Spleen (tissue), 13 donors: ENCODE measurements at places on chromosomes 11 and 22. TPM values are rescaled to one million over a fixed set of nuclear protein-coding genes. Genes with fewer than 3 reads are reported as not detected.
A peak's percentile ranks its signal among the peaks of the same experiment; 100 is the strongest.

IRF7 gene
- 85.3 TPM for total RNA-seq

JOSD1 gene
- total RNA-seq = 28.5 TPM

HORMAD2 gene
- not detected for total RNA-seq

EMID1 gene
- total RNA-seq = 54.9 TPM

DNA sequence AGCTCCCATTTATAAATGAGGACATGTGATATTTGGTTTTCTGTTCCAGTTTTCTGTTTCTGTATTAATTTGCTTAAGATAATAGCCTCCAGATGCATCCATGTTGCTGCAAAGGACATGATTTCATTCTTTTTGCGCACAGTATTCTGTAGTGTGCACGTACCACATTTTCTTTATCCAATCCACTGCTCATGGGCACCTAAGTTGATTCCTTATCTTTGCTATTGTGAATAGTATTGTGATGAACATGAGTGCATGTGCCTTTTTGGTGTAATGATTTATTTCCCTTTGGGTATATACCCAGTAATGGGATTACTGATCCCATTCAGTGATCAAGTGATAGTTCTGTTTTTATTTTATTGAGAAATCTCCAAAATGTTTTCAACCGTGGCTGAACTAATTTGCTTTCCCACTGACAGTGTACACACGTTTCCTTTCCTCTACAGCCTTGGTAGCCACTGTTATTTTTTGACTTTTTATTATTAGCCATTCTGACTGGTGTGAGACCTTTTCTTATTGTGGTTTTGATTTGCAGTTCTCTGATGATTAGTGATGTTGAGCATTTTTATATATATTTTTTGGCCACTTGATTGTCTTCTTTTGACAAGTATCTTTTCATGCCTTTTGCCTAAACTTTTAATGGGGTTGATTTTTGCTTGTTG is 226.0 kb upstream of the ANO3 start:
- H3K27me3 ChIP-seq = no peaks in the 10 kb centered on the region
- no peak for DNase-seq
- H3K27ac ChIP-seq = no peak overlapping the region

DNA sequence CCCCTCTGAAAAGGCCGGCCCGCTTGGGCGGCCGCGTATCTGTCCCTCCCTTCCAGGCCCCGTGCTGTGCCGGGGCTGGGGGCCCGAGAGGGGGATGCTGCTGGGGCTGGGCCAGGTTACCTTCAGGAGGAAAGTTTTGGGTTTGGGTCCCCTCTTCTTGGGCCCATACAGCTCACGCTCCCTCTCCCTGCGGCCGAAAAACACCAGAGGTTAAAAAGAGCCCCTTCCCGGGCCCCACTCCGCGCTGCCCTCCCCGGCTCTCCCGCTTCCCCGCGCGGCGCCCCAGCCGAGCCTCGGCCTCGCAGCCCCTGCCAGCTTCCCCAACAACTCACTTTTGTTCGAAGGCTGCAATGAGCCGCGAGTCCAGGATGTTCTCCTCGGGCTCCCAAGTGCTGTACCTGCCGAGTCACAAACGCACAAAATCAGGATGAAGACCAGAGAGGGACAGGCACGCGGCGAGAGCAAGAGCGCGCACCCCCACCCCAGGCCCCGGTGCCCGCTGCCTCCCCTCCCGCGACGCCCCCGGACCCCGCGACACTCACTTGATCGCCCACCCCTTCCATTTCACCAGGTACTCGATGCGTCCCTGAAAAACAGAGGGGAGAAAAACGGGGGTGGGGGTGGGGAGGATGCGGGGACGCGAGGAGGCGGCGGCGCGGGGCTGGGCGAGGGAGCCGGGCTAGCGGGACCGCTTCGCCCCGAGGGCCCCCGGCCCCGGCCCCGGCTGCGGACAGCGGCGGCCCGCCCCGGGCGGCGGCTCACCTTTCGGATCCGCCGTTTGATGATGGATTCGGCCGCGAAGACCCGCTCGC is 450 bp downstream of the CBX6 start:
- peaks cover 43% of the 10 kb centered on the region for H3K4me1 ChIP-seq
- DNase-seq = peak; percentile 85
- peaks cover 9% of the 10 kb centered on the region for H3K36me3 ChIP-seq
- H3K27me3 ChIP-seq = no peaks in the 10 kb centered on the region
- peak overlapping the region; percentile 91 for H3K4me3 ChIP-seq

DNA sequence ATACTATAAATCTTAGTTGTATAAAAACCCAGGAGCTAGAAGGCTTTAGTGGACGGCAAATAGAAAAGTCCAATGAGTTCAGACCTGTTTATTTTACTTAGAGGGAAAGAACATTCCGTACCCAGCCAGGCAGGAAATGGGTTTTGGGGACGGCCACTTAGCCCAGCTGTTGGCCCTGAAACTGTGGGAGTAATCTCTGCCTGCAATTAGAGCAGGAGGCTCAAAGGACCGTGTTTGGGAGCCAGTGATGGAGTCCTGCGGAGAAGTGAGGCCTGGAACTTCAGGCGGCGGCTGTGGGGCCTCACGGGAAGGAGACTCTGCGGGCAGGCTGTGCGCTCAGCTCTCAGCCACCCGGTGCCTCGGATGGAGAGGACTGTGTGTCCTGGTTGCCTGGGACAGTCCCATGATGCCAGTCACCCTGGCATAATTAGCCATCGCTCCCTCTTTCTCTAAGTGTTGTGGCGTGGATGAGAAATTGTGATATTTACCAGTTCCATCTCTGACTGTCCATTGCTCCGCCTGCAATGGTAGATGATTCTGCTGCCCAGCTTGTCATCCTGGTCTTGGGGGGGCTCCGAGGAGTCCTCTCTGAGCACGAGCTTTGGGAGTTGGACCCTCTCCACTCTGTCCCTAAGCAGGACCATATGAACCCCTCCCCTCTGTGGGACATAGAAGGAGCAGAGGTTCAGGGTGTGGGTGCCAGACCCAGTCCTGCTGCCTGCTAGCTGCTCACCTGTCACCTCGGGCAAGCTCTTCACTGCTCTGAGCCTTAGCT is 530.3 kb downstream of the TBC1D22A start:
- peak overlapping the region; percentile 78 for H3K27ac ChIP-seq
- H3K36me3 ChIP-seq = no peaks in the 10 kb centered on the region
- peaks cover 10% of the 10 kb centered on the region for H3K27me3 ChIP-seq
- H3K4me3 ChIP-seq = no peak overlapping the region

- H3K27me3 ChIP-seq = no peaks in the 10 kb centered on the region
- no peak overlapping the region for H3K27ac ChIP-seq
- no peaks in the 10 kb centered on the region for H3K4me1 ChIP-seq
These were observed 15.7 kb downstream of the CAT start for GRCh38 chr11:34454308-34455032.

- H3K27me3 ChIP-seq = no peaks in the 10 kb centered on the region
- no peaks in the 10 kb centered on the region for H3K36me3 ChIP-seq
- H3K27ac ChIP-seq = no peak overlapping the region
- H3K4me1 ChIP-seq = no peaks in the 10 kb centered on the region
These were observed 814.8 kb downstream of the BRD1 start for GRCh38 chr22:49012712-49013395.

DNA sequence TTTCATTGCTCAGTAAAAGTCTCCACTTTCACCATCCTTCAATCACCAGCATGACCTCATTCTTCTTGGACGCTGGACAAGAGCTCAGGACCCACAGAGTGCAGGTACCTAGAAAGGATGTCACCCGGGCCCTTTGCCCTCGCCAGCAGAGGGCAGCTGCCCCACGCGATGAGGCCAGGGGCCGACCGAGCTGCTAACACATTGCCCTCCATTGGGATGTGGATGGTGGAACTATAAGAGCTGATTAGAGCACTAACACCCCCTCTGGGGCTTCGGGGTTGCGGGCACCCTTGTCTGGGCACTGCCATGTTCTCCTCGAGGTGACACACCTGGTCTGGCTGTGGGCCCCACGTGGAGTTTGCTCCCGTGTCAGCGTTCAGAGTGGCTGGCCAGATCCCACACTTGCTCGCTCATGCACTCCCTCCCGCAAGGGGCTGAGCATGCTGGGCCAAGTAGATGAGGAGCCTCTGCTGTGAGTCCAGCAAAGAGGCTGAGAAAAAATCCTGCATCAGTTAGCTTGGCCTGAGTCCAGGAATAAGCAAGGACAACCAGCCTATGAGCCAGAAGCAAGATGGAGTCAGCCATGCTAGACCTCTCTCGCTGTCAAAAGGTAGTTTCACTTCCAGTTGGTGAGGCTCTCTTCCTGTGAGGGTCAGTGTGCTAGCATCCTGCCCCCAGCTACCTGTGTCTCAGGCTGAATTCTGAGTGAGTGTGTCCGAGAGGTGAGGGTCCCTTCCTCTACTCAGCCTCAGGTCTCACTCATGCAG is 9.8 kb downstream of the KRTAP5-6 start:
- no peak overlapping the region for H3K4me3 ChIP-seq
- no peak overlapping the region for H3K27ac ChIP-seq
- H3K36me3 ChIP-seq = no peaks in the 10 kb centered on the region
- peak; percentile 76 for DNase-seq
- peaks cover 7% of the 10 kb centered on the region for H3K4me1 ChIP-seq

DNA sequence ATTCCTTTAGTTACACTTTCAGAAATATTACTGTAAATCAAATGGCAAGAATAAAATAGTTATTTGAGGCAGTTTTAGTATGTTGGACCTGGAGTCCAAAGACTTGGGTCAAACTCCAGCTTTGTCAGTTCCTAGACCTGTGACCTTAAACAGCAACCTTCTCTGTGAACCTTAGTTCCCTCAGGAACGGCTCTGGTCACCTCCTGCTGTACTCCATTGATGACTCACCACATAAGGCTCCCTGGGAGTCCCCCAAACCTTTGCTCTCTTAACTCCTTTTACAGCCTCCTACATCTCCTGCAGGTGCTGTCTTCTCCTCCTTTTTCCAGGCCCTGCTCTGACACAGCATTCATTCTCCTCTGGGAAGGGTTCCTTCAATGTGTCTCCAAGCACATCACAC is 29.1 kb downstream of the LIMK2 start:
- no peak overlapping the region for H3K27ac ChIP-seq
- no peaks in the 10 kb centered on the region for H3K27me3 ChIP-seq
- no peak for DNase-seq
- no peak overlapping the region for H3K4me3 ChIP-seq
- peaks cover 37% of the 10 kb centered on the region for H3K4me1 ChIP-seq
- peaks cover 51% of the 10 kb centered on the region for H3K36me3 ChIP-seq

DNA sequence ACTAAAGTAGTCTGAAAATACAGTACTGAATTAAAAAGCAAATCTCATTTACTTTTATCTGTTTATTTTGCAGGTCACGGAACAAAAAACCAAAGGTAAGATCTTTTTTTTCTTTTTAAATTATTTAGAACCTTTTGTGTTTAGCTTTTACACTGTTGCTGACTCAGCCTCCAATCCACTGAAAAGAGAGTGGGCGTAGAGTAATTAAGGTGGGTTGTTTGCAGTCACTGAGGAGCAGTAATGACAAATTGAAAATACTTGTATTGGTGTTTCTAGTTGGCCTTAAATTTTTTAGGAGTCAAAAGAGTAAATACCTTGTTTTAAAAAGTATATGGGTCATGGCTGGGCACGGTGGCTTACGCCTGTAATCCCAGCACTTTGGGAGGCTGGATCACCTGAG is 73.4 kb downstream of the TNRC6B start:
- H3K4me1 ChIP-seq = peaks cover 30% of the 10 kb centered on the region
- H3K4me3 ChIP-seq = no peak overlapping the region
- no peak overlapping the region for H3K27ac ChIP-seq
- H3K27me3 ChIP-seq = no peaks in the 10 kb centered on the region
- H3K36me3 ChIP-seq = peaks cover 1% of the 10 kb centered on the region
